SK-N-MC (cell line): ENCODE measurements at places on chromosomes 1 and 21.

DNA sequence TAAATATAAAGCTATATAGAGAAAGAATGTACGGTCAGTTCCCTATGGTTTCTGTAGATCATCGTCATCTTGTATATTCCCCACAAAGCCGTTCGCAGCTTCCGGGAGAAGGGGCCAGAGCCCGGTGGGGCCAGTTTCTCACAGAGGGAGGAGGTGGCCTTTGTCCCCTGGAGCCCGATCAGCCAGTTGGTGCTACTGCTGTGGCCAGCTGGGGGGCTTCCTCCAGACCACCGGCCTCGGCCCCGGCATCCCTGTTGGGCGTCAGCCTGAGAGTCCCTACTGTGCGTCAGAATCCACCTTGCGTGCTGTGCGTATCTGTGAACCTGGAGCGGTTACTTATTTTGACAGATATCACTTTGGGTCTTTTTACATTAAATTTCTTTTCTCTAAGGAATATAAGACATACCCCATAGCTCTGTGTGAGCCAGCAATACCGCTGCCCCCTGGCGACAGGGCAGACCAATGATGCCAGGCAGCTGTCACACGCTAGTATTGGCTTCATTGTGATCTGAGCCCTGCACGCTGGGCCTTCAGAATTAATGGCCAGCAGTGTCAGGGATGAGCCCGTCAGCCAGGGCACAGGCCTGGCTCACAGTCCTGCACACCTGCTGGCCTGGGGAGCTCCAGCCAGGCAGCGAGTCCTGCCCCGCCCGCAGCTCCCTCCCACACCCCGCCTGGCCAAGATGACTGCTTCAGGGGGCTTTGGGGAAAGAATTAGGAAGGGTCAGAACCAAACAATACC lies 145.9 kb downstream of the PGBD5 start:
- no peak for DNase-seq

- DNase-seq = no peak
Observed at GRCh38 chr1:223079498-223079897, 63.5 kb downstream of the TLR5 start.

DNA sequence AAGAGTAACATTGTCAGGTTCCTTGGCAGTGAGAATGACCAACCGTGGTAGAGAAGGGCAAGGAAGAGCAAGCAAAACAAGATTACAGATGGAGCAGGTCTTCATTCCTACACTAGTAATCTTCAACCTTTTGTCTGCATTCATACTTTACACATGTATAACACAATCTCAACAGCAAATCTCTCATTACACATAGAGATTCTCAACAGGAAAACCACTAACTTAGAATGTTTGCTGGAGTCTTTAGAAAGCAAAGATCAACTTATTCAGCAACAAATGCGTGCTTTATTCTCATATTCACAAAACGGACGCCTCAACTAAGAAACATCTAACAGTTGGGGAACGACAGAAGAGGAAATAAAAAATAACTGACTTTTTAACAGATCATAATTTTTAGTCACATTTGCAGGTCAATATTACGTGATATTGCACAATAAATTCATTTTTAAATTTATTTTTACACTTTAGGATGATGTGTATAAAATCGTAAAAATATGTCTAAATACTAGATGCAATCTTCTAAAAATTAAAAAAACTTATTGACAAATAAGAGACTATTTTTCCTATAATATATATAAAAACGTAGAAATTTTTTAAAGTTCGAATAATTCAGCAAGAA lies 82.9 kb downstream of the ARID4B start:
- DNase-seq = no peak

DNA sequence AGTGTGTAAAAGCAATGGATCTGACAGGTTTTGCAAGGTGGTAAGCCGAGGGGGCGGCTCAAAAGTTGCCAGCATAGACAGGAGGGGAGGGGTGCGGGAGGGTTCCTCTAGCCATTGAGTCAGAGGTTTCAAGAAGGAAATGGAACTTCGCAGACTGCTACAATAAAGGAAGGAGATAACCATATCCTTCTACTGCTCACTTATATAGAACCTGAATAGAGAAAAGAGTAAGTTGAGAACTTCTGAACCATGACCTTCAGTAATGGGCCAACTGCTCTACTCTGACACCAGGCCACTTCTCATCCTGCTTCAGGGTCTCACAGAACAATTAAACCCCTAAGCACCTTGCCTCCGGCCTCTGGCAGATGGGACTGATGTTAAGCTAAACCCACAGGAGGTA lies 26.3 kb upstream of the BCAR3 start:
- no peak for DNase-seq

DNA sequence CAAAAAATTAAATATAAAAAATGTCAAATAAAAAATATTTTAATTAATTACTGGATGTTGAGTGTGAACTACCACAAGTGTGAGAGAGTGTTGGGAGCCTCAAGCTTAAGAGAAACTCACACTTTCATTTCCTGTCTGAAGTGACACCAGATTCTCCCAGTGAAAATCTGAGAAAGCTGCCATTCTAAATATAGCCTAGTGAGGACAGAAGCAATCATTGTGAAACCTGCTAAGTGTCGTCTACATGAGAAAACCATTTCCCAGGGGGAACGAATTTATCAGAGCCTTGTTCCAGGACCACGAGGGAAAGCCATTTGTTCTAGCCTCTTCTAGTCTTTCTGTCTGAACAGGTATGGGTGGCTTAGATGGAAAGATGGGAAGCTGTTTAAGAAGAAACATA lies 329.3 kb upstream of the PRMT6 start:
- no peak for DNase-seq

GRCh38 chr1:16087733-16088132 lies 14.3 kb upstream of the FAM131C start:
- DNase-seq = no peak

- no peak for DNase-seq
Observed at GRCh38 chr1:182889997-182890396, 50.9 kb downstream of the DHX9 start.

- no peak for DNase-seq
Observed at GRCh38 chr1:24043345-24044032, 63.4 kb upstream of the SRSF10 start.

DNA sequence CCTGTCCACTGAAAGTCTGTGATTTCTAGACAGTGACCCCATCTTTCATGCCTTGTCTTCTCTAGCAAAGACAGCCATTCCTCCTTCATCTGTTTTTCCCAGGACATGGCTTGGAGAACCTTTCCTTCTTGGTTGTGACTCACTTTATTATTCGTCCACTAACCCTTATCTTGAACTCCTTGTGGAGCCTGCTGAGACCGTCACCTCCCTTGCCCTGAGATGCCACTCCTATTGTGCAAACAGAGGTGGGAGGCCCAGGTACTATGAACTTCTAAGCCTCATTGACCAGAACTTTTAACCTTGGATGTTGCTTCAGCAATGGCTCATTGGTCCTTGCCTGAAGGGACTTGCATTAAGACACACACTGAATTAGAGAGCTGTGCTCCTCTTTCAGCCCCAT lies 117.5 kb downstream of the FOXD2 start:
- DNase-seq = no peak

DNA sequence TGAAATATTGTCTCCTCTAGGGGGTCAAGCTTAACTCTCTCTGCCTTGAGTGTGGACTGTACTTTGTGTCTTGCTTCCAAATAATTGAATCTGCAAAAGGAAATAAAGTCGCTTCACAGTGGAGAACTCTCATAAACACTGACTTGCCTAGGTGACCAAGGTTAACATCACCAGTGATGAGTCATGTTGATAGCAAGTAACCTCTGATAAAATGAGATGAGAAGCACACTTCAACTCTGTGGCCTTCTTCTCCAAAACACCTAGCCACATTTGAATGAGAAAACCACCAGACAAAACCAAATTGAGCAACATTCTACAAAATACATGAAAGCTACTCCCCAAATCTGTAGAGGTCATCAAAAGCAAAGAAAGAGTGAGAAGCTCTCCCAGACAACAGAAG lies 37.6 kb downstream of the PDE4B start:
- no peak for DNase-seq

DNA sequence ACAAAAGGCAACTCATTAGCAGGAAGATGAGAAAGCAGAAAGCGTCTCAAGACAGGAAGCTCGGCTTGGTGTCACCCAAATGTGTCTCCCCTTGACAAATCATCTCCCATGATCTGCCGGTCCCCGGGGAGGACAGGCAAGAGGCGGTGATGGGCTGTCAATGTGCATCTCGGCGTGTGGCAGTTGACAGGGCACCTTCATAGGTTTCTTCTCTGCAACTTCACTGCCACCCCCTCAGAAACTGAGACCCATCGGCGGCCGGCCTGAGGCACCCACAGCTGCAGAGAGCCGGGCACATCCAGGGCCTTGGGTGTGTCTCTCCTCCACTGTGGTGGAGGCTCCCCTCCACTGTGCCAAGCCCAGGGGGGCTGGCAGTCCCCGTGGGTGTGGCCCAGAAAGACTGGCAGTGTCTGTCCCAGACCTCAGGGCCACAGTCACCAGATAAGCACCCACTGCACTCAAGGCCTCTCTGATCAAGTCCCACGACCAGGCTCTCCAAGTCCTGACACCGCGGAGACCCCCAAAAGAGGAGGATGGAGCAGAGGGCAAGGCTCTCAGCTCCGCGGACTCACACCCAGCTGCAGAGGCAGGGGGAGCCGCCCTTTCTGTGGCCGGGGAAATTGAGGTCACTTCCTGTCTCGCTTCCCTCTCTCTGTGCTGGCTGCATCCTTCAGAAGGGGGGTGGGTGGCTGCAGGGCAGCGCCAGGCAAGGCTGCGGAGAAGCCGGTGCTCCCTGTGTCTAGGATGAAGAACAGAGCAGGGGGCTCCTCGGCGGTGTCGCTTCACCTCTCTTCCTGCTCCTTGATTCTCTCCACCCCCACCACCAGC lies 39.6 kb upstream of the LBR start:
- DNase-seq = no peak

DNA sequence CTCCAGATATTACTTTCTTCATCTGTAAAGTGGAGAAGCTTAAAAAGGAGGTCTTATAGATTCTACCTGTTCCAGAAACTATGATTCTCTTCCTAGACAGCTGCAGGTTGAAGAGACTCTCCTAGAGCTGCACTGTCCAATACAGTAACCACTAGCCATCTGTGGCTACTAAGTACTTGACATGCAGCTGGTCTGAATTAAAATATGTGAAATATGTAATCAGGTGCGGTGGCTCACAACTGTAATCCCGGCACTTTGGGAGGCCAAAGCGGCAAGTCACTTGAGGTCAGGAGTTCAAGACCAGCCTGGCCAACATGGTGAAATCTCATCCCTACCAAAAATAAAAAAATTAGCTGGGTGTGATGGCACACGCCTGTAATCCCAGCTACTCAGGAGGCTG lies 15.8 kb downstream of the APP start:
- no peak for DNase-seq

GRCh38 chr1:221672965-221673364 lies 68.9 kb downstream of the DUSP10 start:
- no peak for DNase-seq

DNA sequence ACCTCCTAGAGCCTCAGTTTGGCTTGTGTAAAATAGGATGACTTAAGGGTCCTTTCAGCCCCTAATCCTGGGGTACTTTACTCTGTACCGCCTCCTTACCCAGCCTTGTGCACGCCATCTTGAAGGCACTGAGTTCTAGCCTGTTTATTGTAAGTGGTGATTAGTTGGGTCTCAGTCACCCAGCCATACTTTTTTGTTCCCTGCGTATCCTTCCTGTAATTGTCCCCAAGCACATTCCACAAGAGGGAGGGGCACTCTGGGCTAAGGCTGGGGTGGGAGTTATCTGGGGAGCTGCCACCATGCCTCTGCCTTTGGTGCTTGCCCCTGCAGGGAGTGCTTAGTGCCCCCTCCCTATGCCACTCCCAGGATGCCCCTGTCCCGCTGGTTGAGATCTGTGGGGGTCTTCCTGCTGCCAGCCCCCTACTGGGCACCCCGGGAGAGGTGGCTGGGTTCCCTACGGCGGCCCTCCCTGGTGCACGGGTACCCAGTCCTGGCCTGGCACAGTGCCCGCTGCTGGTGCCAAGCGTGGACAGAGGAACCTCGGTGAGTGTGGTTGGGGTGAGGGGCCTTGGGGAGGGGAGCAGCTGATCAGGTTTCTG lies 856 bp downstream of the FDPS start:
- DNase-seq = no peak

- no peak for DNase-seq
Observed at GRCh38 chr21:34022627-34023335, 50.6 kb upstream of the MRPS6 start.
